Adrenal gland (tissue), 19 donors: ENCODE measurements at places on chromosomes 12 and 14.

DNA sequence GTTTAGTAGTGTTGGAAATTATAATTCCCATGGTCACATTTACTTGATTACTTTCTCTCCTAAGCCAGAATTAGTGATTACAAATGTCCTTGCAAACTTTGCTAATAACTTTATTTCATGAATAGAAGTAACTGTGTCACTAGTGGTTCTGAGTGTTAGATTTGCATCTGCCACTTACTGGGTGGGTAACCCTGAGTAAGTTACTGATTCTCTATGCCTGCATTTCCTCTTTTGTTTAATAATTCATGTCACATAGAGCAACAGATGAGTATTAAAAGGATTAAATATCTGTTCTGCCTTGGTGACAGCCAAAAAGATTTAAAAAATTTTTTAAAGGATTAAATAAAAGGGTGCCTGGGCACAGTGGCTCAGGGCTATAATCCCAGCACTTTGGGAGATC lies 78.6 kb downstream of the BHLHE41 start:
- DNase-seq: no peak

GRCh38 chr14:34978444-34978843 lies 4.3 kb upstream of the SRP54 start:
- DNase-seq: no peak

- DNase-seq: peak; percentile 86
These were observed 24.1 kb downstream of the CKAP4 start for GRCh38 chr12:106223485-106224354.

DNA sequence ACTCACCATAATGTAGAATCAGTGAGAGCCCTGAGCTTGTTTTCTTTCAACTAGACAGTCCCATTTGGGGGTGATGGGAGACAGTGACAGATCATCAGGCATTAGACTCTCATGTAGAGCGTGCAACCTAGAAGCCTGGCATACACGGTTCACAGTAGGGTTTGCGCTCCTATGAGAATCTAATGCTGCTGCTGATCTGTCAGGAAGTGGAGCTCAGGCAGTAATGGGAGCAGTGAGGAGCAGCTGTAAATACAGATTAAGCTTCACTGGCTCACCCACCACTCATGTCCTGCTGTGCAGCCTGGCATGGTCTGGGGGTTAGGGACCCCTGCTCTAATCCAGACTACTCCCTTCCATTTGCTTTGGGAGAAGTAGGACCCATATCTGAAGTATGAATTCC lies 55.6 kb downstream of the FNTB start:
- DNase-seq: no peak

DNA sequence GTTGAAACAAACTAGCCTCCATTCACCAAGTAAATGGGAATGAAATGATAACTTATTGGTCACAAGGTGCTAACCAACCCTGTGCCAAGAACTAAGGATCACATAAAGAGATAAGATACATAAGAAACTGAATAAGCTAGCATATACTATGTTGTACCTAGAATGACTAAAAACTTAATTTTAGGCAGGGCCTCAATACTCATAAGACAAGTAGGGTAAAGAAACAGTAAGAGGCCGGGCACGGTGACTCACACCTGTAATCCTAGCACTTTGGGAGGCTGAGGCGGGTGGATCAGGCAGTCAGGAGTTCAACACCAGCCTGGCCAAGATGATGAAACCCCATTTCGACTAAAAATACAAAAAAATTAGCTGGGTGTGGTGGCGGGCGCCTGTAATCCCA lies 17.7 kb downstream of the GDF11 start:
- no peak for DNase-seq

DNA sequence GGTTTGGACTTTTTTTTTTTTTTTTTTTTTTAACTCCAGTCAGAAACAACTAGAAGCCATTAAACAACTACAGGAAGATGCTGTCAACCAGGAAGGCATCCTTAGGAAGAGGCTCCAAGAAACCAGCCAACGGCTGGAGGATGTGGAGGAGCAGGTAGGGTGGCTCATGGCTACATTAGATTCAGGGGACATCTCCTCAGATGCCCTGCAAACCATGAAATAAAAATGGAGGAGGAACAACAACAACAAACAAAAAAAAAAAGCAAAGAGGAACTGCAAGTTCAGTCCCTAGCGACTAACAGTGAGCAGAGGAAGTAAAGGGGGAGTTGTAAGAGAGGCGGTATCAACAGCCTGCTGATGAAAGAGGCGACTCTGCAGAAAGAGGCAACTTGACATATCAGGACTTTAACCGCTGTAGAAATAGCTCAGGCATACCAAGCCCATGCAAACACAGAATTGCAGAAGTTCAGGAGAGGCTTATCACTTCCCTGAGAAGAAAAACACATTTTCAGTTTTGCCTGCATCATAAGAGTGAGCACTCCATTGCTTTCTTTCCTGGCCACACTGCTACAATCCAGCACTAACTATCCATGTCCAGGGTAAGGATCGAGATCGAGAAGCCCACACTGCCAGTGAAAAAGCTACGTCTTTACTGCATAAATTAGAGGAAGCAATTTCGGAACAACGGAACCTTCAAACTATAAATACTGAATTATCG lies 103.5 kb upstream of the BCAT1 start:
- DNase-seq: no peak

- DNase-seq: no peak
These were observed 25.2 kb upstream of the NXPH4 start for GRCh38 chr12:57191410-57191809.

DNA sequence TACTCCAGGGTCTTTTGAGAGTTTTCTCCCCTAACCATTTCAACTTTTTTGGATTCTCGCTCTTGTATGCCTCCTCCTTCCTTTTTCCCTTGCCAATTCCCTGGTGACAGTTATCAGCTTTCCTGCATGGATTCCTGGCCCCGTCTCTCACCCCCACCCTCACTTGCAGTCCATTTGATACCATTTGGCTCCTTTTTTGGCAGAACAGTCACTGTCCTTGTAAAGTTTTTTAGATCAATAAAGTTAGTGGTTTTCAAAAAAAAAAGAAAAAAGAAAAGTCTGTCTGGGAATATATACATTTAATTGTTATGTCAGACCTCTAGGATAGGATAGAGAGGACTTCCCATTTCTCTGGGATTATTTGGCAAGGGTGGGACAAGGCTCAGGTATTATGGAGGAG lies 42.1 kb downstream of the ACTN1 start:
- no peak for DNase-seq

- DNase-seq: peak; percentile 60
These were observed 50.8 kb downstream of the DGLUCY start for GRCh38 chr14:91164676-91165075.

- peak; percentile 37 for DNase-seq
These were observed 47.3 kb upstream of the TMED10 start for GRCh38 chr14:75223664-75224154.

- DNase-seq: no peak
These were observed 232.1 kb downstream of the MSRB3 start for GRCh38 chr12:65510584-65511050.

DNA sequence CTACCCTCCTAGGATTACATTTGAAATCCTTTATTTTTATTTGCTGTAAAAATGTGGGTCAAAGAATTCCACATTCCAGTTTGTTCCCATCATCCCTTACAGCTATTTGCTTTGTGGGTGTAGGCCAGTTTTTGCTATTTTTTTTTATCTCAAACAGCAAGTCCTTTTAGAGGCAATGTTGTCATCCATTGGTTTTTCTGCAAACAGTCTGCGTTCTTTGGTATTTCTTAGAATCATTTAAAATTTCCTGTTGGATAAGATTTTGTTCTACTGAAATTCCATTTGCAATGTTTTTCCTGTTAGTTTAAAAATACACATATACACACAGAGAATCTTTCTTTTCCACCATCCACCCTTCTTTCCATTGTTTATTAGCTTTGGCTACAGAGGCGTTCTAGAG lies 53.3 kb upstream of the STK38L start:
- no peak for DNase-seq
